ENCODE measurements at places on chromosomes 4 and X.

- DNase-seq: no peak
Observed at GRCh38 chrX:130108647-130109428, 1.5 kb downstream of the ELF4 start.

DNA sequence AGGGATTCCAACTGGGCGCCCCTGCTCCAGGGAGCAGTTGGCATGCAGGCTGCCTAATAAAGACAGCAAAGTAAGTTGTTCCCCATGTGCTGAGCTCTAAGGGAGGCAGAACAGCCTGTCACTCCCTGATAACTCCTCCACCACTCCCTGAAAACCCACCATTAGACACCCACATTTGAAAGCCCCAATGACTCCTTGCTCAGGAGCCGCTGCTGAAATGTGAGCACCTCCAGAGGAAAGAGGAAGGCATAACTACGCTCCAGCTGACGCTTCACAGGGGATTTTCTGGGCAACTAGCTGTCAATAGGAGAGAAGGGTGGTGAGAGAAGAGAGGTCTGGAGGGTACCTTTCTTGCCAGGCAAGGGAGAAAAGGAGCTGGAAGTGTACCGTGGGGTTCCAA lies 62.5 kb downstream of the NPY1R start:
- no peak for DNase-seq

GRCh38 chrX:101029665-101030064 lies 22.2 kb downstream of the TRMT2B start:
- no peak for DNase-seq

- DNase-seq: no peak
Observed at GRCh38 chr4:44017422-44017739, 431.2 kb downstream of the KCTD8 start.

GRCh38 chrX:73944563-73944908 lies 359.4 kb upstream of the ZCCHC13 start:
- no peak for DNase-seq

DNA sequence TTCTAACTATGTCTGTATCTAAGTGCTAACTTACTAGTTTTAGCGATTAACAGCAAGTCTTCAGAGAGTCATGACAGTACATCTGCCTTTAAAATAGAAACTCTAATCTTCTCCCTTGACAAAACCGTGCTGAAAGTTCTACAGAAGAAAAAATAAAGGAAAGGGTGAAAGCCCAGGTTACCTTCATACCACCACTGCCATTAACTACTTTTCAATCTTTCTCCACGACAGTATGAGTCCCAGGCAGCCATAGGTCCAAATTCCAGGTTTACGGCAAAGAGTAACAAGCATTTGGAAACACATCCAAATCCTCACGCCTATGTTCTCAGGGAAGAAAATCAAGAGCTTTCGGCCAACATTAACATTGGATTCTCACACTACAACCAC lies 12.4 kb upstream of the ZCCHC13 start:
- DNase-seq: no peak

- DNase-seq: peak; percentile 8
Observed at GRCh38 chrX:44433556-44433955, 90.1 kb upstream of the EFHC2 start.

DNA sequence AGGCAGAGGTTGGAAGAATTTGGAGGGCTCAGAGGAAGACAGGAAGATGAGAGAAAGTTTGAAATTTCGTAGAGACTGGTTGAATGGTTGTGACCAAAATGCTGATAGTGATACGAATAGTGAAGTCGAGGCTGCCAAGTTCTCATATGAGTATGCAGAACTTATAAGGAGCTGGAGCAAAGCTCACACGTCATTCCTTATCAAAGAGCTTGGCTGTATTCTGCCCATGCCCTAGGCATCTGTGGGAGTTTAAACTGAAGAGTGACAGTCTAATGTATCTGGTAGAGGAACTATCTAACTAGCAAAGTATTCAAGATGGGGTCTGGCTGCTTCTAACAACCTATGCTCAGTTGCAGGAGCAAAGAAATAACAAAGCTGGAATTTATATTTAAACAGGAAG lies 102.1 kb downstream of the PCDH18 start:
- no peak for DNase-seq

GRCh38 chr4:10288830-10289537 lies 168.2 kb downstream of the ZNF518B start:
- DNase-seq: no peak

DNA sequence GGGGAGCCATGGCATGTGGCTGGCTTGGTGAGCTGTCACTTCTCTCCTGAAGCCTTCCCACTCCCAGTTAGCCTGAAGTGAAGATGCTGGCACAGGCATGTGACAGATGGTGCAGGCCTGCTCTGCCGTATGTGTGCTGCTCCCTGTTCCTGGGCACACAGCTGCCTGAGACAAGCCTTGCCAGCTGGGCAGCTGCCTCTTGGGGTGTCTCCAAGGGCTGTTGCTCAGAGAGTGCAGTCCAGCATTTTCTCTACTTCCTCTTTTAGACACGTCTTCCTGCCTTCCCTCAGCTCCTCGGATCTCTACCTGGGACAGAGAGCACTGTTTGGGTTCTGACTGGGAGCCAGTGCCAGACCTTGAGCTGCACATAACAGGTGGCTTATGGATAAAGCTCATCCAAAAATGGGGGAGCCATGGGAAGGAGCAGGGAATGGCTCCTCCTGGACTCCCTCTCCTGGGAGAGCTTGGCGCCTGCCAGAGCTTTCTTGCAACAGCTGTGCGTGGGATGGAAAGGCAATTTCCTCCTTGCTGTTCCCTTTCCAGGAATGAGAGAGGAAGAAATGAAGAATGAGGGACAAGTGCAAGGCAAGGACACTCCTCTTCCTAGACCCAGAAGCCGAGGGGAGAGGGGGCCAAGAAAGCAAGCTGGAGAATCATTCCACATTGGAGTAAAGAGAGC lies 132.9 kb downstream of the MSL3 start:
- DNase-seq: peak; percentile 92

DNA sequence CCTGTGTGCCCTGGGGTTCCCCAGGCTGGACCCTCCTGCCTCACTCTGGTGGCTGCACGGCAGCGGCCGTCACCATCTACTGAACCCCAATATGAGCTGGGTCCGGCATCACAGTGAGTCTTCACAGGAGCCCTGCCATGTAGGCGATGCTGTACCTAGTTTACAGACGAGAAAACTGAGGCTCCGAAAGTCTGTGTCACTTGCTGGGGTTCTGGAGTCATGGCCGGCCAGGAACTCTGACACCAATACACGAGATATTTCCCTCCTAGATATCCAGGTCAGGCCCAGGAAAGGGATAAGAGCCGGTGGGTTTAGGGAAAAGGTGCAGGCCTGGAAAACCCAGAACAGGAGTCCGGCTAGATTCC lies 74.4 kb downstream of the HTRA3 start:
- no peak for DNase-seq

- peak; percentile 38 for DNase-seq
Observed at GRCh38 chr4:147733716-147734344, 1.9 kb downstream of the ARHGAP10 start.

DNA sequence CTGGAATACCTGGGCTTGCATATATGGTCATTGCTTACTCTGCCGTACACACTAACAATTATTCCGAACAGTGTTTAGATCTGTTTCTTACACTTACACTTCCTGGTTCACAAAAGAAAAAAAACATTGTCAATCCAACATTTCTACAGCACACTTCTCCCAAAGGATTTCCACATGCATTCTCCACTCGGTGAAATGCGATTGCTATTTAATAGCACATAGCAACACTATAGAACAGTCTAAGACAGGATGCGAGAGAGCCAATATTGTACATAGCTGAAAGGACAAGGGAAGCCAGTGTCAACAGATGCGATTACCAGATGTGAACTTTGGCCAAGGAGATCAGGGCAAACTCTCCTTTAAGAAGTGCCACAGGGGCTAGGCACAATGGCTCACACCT lies 220.7 kb upstream of the GPC4 start:
- DNase-seq: no peak

GRCh38 chr4:177251237-177251636 lies 58.4 kb upstream of the NEIL3 start:
- DNase-seq: no peak

GRCh38 chrX:63506320-63506719 lies 155.2 kb upstream of the SPIN4 start:
- peak; percentile 1 for DNase-seq

DNA sequence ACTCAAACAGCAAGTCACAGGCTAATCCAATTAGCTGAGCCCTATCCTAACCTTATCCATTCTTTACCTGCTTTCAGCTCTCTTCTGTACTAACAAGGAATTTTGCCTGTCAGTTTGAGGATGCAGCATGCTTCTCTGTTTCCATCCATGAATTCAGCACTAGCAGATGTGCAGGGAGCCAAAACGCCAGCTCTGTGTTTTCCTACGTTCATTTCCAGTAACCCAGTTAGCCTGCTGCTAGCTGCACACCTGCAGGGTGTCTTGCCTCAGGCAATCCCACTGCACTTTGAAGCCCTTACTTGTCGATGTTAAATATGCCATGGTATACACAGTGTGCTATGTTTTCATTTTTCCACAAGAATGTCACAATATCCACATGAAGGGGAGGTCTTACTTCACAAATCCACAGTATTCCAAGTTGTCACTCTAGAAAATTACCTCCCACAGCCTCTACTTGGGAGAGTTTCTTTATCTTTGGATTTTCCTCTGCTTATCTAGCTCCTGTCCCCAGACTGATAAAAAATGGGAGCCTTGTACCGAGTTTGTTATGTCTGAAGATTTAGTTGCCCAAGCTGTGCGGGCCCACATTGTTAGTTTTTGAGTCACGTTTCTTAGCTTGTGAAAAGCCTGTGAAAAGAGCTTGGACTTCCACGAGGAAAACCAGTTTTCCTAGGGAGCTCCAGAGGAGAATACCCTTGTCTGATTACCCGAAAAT lies 127.6 kb upstream of the HHIP start:
- no peak for DNase-seq

DNA sequence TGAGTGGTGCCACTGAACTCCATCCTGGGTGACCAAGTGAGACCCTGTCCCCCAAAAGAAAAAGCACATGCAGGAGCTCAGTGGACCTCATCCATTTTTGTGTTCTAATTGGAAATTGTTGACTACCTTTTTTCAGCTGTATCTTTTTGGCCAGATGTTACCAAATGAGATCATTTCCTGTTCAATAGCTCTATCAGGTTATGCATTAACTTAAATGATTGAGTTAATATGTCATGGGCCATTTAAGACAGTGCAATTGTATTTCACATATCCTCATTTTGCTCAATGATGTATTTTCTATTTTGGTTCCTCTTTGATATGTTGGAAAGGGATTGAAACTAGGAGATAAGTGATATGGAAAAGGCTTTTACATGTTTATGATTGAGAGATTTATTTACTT lies 26.2 kb upstream of the RHOH start:
- no peak for DNase-seq

DNA sequence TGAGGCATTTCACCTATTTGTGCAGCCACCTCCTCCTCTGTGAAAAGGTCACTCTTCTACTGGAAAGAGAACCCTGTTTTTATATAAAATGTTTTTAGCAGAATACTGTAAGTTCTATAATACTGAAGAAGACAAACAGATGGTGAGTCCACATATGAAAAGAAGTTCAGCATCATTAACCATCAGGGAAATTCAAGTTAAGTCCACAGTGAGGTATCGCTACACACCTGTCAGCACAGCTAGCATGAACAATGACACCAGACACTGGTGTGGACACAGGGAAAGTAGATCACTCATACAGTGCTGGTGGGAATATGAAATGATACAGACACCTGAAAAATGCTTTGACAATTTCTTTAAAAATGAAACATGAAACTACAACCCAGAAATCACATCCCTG lies 133.0 kb downstream of the MAD2L1 start:
- peak; percentile 55 for DNase-seq

DNA sequence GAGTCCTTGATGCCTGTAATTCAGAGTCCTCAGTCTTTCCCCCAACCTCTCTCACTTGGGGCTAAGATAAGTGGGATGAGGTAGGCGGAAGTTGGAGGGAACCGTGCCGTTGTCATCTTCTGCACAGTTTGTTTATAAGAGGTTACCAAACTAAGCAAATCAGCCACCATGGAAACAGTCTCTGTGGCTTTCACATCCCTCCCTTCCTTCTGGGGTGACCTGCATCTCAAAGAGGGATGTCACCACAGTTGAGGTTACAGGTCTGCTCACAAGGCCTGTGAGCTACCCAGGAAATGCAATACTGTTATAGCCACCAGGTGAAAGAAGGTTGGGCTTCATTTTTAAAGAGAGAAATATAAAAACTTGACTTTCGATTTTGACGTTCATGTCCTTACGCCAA lies 26.3 kb downstream of the RTL5 start:
- DNase-seq: no peak

DNA sequence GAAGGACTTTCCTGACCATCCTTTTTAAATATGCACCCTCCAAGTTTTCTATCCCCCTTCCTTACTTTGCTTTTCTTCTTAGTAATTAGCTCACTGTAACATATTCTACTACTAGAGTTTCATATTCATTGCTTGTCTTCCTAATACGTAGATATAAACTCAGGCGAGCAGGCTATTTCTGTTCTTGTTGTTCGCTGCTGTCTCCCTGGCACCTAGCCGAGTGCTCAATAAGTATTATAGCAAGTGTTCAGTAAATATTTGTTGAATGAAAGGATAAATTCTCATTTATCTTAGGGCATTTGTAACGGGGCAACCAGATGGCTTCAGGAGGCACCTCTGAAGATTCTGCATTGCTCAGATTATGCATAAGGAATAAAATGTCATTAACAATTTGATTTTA lies 6.8 kb upstream of the RHOH start:
- DNase-seq: peak; percentile 3

- DNase-seq: no peak
Observed at GRCh38 chrX:72466493-72466892, 106.2 kb downstream of the HDAC8 start.

DNA sequence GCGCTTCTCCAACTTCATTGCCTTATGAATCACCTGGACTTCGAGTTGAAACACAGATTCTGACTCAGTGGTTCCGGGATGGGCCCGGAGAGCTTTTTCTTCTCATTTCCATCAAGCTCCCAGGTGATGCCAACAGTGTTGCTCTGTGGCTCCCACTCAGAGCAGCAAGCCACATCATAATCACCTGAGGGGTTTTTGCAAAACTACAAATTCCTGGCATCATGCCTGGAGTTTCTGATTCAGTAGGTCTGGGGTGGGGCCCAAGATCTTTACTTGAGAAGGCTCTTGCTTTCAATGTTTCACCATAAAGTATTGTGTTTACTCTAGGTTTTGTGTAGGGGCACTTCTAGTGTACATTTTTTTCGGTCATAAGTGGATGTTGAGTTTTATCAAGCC lies 7.0 kb downstream of the MTM1 start:
- no peak for DNase-seq

GRCh38 chr4:6747294-6748051 lies 31.5 kb downstream of the BLOC1S4 start:
- DNase-seq: no peak

GRCh38 chr4:148052448-148052847 lies 320.6 kb downstream of the ARHGAP10 start:
- DNase-seq: peak; percentile 21

DNA sequence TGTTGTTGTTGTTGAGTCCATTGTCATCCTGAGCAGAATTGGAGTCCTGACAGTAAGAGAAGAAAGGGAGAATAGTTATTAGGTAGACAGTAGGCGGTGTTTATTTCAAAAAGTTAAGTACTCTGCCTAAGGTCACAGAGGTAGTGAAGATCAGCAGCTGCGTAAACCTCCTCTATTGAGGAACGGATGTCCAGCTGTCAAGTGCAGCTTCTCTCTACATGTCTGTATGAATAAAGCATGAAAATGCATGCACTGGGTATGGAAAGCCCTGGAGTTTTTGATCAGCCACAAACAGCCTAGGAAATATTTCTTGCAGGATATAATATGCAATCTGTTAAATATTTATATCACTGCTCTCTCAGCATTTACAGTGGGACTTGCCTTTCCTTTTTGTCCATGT lies 109.4 kb upstream of the CBLL2 start:
- DNase-seq: no peak

- DNase-seq: no peak
Observed at GRCh38 chr4:36326476-36327029, 45.1 kb downstream of the DTHD1 start.

GRCh38 chr4:124753941-124754581 lies 41.5 kb upstream of the ANKRD50 start:
- no peak for DNase-seq

All from NCI-H2171 treated with DMSO at 0.1 percent for 48 hours (cell line).